ENCODE measurements at places on chromosomes 13 and 19. TPM values are rescaled to one million over a fixed set of nuclear protein-coding genes. Genes with fewer than 3 reads are reported as not detected.
A peak's percentile ranks its signal among the peaks of the same experiment; 100 is the strongest.

- no peaks in the 10 kb centered on the region for H3K4me1 ChIP-seq
- peaks cover 90% of the 10 kb centered on the region for H3K36me3 ChIP-seq
- H3K4me3 ChIP-seq = no peak overlapping the region
- no peak overlapping the region for H3K27ac ChIP-seq
- no peak for DNase-seq
These were observed 30.8 kb downstream of the TMED1 start for GRCh38 chr19:10805065-10805757.

DNA sequence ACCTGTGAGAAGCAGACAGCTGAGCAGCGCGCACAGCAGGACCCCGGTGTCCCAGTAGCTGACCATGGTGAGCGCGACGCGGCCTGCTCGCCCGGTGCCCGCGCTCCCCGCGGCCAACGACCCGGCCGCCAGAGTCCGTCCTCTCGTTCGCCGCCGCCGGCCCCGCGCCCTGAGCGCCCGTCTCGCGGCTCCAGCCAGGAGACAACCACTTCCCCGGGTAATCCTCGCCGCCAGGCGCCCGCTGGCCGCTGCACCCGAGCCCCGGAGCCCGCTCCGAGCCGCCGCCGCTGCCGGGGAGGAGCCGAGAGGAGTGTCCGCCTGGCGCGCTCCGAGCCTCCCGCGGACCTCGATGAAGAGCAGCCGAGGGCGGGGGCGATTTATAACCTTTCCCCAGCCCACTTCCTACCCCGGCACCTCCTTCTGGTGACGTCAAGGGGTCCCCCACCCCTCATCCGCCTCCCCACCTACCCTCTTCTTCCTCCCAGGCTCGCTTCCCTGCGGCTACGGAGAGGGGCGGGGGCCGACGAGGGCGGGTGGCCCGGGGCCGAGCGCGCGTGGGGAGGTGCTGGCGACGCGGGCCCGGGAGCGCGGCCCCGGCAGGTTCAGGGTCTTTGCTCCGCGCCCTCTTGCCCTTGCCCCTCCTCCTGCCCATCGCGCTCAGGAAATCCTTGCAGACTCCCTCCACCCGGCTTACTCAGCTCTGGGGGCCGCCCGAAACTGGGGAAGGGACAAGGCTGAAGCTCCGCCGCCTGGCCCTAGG is at the start of gene FLT1:
Gene FLT1, minus strand, starts transcription at position 351 of the 760 bp plus-strand sequence. Its CDS starts 285 bp downstream, at position 66.
- no peaks in the 10 kb centered on the region for H3K36me3 ChIP-seq
- no peak for DNase-seq
- H3K4me3 ChIP-seq = peak within 1 kb of the TSS; percentile 47
- H3K27ac ChIP-seq = no peak within 1 kb of the TSS

GRCh38 chr13:20666948-20667347 is 36.6 kb upstream of the IL17D start:
- H3K4me3 ChIP-seq = no peak overlapping the region
- H3K36me3 ChIP-seq = peaks cover 12% of the 10 kb centered on the region
- no peaks in the 10 kb centered on the region for H3K4me1 ChIP-seq
- H3K27me3 ChIP-seq = no peaks in the 10 kb centered on the region

DNA sequence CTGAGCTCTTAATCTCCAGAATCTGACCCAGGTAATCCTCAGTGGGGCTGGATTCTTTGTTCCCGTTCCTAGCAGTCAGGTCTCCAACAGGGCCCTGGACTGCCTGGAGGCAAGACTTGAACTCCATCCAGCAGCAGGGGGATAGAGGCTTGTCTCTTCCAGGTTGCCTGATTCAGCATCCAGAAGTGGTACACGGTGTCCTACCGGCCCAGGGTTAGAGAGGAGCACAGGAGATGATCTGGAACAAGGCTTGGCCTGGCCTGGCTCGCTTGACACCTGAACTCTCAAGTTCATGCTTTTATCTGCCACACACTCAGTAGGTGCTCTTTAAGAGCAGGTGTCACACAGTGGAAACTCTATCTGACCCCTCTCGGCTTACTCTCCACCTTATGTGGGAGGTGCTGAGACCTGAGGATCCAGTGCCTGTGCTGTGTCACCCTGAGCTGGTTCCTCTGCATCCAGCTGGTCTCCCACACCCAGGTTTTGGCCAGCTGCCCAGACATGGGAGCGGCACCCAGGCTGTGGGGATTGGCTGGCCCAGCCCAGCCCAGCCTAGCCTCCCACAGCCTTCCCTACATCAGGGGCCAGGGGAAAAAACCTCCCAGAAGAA is at the start of gene CYP4F3:
Gene CYP4F3, plus strand, starts transcription at position 604 of the 610 bp plus-strand sequence. CDS start 519 bp downstream, outside the sequence.
- no peaks in the 10 kb centered on the region for H3K36me3 ChIP-seq
- H3K4me1 ChIP-seq = no peaks in the 10 kb centered on the region

- peak; percentile 53 for DNase-seq
- H3K27me3 ChIP-seq = no peaks in the 10 kb centered on the region
- no peak overlapping the region for H3K4me3 ChIP-seq
These were observed 124.0 kb downstream of the STOML3 start for GRCh38 chr13:38866649-38867048.

- H3K27me3 ChIP-seq = no peaks in the 10 kb centered on the region
- H3K36me3 ChIP-seq = peaks cover 6% of the 10 kb centered on the region
- no peaks in the 10 kb centered on the region for H3K4me1 ChIP-seq
- DNase-seq = no peak
These were observed 8.4 kb downstream of the ARHGAP33 start for GRCh38 chr19:35783469-35784434.

DNA sequence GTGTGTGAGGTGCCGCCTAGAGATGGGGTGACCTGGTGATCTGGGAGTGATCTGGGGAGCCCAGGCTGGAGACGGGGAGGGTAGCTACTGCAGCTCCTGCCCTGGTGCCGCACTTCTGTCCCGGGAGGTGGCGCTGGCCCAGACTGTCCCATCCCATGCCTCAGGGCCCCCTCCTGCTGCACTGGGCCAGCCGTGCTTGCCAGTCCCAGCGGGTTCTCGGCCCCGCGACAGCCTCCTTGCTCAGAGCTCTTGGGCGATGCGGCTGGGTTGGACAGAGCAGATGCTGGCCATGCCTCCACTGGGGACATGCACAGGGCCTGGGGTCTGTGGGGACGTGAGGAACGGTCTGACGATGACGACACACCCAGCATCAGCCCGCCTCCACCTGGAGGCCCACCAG is 2.5 kb downstream of the RAX2 start:
- peaks cover 41% of the 10 kb centered on the region for H3K36me3 ChIP-seq
- no peaks in the 10 kb centered on the region for H3K27me3 ChIP-seq
- no peak for DNase-seq

- H3K27me3 ChIP-seq = no peaks in the 10 kb centered on the region
- no peaks in the 10 kb centered on the region for H3K36me3 ChIP-seq
- no peak for DNase-seq
- no peaks in the 10 kb centered on the region for H3K4me1 ChIP-seq
These were observed 26.7 kb downstream of the TSC22D1 start for GRCh38 chr13:44549476-44549875.

DNA sequence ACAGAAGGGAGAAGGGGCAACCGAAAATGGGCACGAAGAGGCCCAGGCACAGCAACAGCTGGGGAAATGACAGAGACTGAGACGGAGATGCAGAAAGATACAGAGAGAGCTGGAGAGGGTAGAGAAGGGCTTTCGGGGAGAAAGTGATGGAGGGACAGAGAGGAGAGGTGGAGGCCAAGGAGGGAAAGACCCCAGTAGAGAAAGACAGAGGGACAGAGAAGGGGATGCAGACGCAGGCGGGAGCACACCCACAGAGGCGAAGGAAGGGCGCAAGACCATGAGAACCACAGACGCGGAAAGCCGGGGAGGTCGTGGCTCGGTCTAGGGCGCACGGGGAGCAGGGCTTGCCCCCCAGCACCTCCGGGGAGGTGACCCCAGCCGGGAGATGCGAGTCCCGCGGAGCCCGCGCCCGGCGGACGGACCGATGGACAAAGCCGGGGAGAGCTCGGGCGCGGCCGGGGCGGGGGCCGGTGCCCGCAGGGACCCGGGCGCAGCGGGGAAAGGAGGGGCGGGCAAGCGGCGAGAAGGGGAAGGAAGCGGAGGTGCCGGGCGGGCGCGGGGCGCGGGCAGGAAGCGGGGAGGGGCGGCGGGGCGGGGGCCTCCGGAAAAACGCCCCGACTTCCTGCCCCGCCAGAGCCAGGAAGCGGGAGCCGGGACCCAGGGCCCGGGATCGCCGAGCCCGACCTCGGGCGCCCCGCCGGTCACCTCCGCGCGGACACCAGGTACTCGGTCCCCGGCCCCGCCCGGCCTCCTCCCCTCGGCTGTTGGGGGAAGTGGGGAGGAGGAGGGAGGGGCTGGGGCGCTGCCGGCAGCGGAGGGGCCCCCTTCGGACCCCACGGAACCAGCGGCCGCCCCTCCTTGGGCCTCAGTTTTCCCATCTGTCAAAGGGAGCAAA is at the start of gene ARHGEF1:
Gene ARHGEF1, plus strand, starts transcription at position 617 of the 895 bp plus-strand sequence. CDS start 4,899 bp downstream, outside the sequence.
- peak within 1 kb of the TSS; percentile 91 for H3K4me3 ChIP-seq
- DNase-seq = peak; percentile 65
- H3K27me3 ChIP-seq = no peaks in the 10 kb centered on the region
- peaks cover 28% of the 10 kb centered on the region for H3K4me1 ChIP-seq
- H3K36me3 ChIP-seq = no peaks in the 10 kb centered on the region

DNA sequence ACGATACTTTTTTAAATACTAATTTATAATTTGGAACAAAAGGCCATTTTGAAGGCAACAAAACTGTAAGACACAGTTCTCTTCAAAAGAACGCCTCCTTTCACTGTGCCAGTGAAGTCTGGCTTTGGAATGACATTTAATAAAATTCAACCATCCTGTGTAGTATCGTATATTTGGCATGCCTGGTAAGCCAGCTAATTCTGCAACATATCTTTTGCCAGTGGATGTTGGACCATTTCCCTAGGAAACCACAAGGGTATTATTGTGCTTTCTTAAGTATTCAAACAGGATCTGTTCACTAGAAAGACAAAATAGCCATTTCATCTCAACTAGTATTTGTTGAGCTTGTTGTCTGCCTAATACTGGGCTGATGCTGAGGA is 111.6 kb downstream of the RGCC start:
- peaks cover 16% of the 10 kb centered on the region for H3K36me3 ChIP-seq
- H3K4me3 ChIP-seq = no peak overlapping the region
- no peaks in the 10 kb centered on the region for H3K27me3 ChIP-seq
- no peaks in the 10 kb centered on the region for H3K4me1 ChIP-seq

Gene ACP5
- 36.2 TPM for polyA plus RNA-seq

DNA sequence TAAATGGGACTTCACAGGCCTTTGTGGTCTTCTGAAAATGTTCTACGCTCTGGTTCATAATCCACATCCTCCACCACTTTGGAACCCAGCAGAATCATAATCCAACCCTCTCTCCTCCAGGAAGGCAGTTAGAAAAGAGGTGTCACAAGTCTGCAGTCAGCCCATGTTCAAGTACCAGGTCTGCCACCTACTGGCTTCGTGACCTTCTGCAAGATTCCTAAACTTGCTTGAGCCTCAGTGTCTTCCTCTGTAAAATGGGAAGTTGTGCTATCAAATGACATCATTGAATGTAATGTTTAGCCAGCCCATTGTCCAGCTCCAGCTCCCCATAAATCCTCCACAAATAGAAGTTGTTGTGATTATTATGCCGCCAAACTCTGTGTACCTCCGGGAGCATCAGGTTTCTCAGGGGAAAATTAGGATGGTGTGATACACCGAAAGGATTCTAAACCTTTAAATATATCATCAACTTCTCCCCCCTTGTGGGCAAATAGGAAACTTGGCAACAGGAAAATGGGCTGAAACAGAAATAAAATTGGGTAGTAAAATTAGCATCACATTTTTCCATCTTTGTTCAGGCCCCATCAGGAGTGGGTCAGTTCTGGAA is 109.7 kb downstream of the NUFIP1 start:
- H3K4me1 ChIP-seq = no peaks in the 10 kb centered on the region
- H3K4me3 ChIP-seq = no peak overlapping the region
- H3K36me3 ChIP-seq = no peaks in the 10 kb centered on the region
- no peak overlapping the region for H3K27ac ChIP-seq
- H3K27me3 ChIP-seq = no peaks in the 10 kb centered on the region
